ENCODE measurements at places on chromosomes 6 and 20.

DNA sequence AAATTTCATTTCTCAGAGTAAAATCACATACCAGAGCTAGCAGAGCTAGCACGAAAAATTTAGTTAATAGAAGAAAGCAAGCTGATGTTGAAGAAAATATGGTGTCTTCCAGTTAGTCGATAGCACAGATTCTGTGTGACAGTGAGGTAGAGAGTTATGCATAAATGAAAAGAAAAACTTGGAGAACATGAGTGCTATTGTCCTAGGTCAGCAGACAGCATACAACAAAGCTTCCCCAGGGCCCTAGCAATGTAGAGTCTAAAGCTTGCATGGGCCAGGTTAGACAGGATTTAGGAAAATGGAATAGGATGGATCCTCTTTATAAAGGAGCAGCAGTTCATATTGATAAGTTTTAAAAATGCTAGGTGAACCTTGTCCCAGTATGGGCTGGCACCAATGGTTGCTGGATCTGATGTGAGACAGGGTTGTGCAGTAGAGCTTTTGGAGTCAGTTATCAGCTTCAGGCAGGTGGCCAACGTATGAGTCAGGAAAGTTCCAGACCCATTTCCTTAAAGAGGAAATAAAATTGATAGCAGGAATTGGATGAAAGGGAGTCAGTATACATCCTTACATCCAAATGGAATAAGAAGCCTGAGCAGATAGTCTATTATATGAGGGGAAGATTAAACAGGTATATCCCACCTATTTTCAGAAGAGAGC, 277.2 kb downstream of the FRK start:
- no peak for DNase-seq

- no peak for DNase-seq
Observed at GRCh38 chr20:21520702-21521595, 7.1 kb upstream of the NKX2-2 start.

DNA sequence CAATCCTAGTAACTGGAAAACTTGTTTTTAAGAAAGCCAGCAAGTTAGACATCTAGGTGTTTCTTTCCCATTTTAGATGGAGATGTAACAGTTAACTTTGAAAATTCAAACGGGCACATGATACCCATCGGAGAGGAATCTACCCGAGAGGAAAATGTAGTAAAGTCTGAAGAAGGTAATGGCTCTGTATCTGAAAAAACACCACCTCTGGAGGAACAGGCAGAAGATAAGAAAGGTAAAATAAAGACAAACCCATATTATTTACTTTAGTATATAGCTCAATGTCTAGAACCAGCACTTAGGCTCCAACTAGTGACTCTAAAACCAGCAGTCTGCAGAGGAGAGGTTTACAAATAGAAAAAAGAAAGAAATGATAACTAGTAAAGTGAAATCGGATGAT, 75.9 kb downstream of the PHACTR2 start:
- no peak for DNase-seq

GRCh38 chr6:48111143-48111506, at the start of gene PTCHD4:
TSS of gene PTCHD4 (minus strand) at chr6:48111197. CDS start at chr6:48068957, 42,240 bp downstream.
- DNase-seq, result no peak

DNA sequence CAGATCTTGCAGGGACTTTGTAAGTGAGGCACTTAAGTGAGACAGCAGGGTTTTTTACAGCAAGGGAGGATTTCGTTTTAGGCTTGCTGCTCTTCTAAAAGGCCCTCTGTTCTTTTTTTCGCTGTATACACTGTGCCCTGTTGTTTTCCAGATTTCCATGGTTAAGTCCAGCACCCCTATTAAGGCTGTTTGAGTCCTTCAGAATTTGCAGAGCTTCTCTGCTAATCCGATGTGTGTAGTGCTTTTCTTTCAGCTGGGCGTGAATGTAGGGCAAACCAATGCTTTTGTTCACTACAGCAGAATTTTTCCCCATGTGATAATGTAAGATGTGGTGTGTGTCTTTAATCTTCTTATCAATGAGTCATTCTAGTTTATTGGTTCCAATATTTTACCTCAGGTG, 200.5 kb upstream of the RREB1 start:
- DNase-seq, result no peak

DNA sequence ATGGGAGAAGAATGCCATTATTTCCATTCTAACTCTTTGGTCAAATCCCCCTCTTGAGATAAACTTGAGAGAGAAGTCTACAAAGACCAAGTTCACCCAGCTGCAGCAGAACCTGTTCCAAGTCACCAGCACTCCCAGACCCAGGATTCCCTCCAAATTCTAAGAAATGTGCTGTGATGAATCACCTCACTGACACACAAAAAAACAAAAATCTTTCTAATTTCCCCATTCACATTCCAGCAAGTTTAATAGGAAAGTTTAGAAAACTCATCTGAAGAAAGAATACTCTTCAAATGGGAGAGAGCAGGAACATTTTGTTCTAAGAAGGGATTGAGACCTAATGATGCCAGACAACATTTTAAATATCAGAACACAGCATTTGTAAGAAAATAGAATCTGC, 213.6 kb upstream of the PLCB4 start:
- DNase-seq, result no peak

GRCh38 chr6:135693811-135694370, 157.6 kb upstream of the PDE7B start:
- DNase-seq, result no peak

DNA sequence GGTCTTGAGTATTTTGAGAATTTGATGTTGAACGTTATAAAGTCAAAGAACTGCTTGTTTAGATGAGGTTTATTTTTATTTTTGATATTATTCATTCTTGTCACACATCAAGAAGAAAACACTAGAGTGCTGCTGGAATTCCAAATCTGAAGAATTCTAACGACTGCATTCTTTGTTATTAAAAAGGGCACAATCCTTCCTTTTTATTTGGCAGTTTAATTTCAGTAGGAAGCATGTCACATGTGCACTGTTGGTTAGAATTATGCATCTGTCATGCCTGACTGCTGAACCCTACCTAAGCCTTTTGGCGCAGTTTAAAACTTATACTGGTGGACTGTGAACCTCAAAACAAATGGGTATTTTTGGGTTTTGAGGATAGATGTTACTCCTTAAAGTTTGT, 4.0 kb downstream of the ID4 start:
- DNase-seq, result no peak
